ENCODE measurements at places on chromosomes 6 and 20.
A peak's percentile ranks its signal among the peaks of the same experiment; 100 is the strongest.

GRCh38 chr20:9088556-9088955 lies 19.7 kb downstream of the PLCB4 start:
- no peak for DNase-seq

- no peak for DNase-seq
Measured at GRCh38 chr6:15620611-15621010, 42.2 kb downstream of the DTNBP1 start.

DNA sequence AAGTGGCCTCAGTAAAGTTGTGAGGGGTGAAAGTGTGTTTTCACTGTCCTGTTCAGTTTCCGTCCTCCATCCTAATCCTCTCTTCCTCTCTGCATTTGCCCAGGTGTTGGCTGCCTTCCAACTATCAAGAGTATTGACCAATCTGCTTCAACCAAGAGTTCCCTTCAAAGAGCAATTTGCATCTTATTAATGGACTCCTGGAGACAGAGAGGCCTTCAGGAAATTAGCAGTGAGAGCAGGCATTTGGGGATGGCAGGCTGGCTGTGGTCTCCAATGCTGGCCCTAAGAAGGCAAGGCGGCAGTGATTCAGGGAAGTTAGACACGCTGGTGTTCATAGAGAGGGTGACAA lies 77.2 kb downstream of the GPR6 start:
- DNase-seq, result no peak

GRCh38 chr6:1123386-1124375 lies 188.2 kb upstream of the FOXQ1 start:
- DNase-seq, result no peak

DNA sequence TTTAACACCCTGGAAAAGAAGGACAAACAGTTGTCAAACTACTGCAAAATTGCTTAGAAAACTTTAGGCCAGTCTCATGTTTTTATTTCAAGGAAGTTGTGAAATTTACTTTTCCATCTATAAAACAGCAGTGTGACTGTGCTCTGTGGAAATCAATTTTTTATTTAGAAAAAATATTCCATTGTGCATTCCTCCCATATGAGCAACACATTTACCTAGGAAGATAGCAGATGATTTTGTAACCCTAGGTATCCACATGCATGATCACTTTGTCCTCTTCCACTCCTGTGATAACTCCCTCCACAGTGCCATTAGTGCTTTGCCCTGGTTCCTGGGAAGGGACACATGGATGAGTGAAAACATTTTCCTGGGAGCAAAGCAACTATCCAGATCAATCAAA lies 70.0 kb upstream of the SHLD1 start:
- DNase-seq, result no peak

GRCh38 chr20:50844430-50845100 lies 49.7 kb downstream of the BCAS4 start:
- no peak for DNase-seq

DNA sequence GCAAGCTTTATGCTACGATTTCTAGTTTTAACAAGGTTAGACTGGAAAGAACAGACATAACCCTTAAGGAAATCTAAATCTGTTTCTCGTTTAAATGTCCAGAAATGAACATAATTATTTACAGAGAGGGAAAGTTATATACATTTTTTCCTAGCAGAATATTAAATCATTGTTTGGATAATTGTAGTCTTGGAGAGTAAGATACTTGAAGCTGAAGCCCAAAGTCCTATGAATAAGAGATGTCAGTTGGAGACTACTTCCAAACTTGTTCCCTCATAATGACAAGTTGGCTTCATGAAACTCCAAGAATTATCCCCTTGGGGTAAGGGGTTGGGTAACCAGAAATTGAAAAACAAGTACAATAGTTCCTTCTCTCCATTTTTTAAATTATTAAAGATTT lies 911.1 kb upstream of the MAN1A1 start:
- no peak for DNase-seq

DNA sequence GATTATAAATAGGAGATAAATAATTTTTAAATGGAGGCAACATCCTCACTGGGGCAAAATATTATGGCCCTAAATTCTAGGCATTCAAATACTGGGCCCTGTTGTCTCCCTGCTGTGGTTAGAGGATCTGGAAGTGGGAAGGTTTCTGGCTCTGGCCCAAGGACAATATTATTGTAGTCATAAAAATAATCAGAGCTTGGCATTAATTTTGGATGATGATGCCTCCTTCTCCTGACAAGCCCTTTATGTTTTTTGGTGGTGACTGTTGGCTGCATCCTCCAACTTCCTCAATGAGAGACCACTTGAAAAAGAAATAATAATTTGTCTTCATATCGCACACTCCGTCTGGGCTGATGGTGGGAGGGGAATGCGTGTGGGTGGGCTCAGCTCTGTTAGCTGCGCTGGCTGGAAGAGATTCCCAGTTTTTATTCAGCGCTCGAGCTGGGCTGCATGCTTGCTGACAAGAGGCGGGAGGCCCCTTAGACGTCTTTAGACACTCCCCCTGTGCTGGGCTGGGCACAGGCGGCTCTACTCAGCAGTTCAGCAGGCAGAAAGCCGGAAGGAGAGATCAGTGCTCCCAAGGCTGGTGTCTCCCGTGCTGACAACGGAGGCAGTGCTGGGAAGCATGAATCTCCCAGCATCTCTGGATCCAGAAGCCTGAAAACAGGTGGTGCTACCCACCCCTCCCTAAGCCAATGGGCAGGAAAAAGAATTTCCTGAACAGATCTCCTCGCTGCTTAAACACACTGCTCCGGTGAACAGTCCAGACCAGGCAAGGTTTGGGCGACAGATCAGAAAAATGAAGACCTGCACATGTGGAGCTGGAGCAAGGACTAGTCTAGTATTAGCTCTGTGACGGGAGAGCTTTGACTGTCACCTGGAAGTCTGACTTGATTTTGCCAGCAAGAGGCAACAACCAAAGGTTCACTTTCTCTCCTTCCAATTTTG lies 97.7 kb downstream of the SYCP2 start:
- no peak for DNase-seq

GRCh38 chr6:32153564-32154513 lies at the start of gene PPT2:
PPT2 (plus strand) TSS chr6:32154141; CDS start chr6:32154595, 454 bp downstream.
- peak; percentile 6 for DNase-seq

GRCh38 chr6:154932515-154933027 lies 62.5 kb upstream of the TIAM2 start:
- DNase-seq, result no peak

DNA sequence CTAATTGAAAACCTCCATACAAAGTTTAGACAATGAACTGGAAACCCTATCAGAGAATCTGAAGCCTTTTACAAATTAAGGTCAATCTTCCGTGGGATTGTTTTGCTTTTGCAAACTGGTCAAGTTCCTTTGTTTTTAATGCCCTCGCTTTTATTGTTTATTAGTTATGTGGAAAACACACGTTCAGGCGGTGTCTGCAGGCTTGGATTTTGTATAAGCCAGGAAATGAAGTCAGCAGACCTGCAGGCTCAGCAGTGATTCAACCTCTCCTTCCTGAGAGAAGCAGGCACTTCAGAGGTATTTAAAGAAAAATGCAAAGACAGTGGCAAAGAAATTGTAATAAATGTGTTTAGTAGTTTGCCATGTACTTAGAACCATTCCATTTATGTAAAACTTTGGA lies 103.4 kb upstream of the PDE10A start:
- no peak for DNase-seq

DNA sequence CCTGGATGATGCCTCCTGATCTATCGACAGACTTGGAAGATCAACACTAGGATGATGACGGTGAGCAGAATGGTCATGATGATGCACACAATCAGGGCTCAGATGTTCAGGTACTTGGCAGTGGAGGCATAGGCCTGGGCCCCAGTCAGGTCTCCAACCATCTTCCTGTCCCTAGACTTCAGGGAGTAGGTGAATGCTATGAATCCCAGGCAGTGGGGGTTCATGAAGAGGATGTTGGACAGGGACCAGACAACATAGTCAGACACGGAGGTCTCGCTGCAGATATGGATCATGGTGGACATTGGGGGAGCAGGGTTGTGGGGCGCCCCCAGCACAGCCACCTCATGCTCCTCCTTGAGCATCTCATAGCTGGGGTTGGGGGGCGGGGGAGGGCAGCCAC lies 27.5 kb downstream of the HLA-F start:
- DNase-seq, result no peak

- no peak for DNase-seq
Measured at GRCh38 chr6:116922853-116923548, 46.0 kb downstream of the RFX6 start.

GRCh38 chr6:10382728-10383330 lies 32.0 kb downstream of the TFAP2A start:
- no peak for DNase-seq

DNA sequence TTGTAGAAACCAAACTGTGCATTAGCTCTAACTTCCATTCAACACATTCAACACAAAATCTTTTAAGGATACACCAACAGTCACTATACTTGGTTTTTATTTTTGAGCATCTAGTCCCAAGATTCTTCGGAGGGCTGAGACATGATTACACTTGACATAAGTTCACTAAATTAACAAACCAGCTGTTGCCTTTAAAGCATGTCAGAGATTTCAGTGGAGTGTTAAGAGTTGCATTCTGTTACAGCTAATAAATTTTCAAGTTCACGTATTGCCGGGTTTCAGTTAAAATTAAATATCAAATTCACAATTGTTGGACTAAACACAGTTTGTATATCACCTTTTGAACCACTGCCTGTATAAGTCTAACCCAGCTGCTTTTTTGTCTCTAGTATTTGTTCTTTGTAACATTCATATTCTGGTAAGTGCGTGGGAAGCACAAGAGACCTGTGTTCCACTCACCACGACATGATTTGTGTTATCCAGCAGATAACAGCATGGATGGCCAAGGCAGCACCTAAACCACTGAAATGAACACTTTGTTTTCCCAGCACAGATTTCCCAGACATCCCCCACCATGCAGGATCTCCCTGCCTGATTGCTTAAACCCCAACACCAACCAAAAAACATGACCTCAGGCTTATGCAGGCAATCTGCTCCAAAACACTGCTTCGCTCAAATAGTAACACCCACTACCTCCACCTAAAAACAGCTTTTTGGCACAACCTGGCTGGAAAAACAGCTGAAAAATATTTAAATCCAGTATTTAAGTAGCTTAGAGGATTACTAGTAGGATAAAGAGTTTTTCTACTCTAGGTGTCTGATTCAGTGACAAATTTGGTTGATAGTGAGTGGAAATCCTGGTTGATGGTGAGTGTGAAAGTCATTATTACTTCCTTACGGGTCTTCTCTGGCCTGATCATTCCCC lies 286.5 kb upstream of the NT5E start:
- no peak for DNase-seq

DNA sequence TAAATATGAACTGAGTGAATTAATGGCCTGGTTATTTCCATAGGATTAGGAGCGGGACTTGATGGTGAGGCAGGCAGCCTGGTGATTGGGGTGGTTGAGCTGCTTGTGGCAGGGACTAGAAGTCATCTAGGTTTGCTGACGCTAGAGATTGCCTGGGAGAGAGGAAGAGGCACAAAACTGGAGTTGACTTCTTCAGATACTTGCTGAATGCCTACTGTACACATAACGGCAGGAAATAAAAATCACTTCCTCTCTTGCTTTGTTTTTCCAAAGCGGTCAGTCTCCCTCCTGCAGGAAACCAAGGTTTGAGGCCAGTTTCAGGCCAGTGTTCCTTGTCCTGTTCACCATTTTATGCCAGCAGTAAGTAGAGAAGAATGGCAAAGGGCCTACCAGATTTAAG lies 36.7 kb upstream of the MYLIP start:
- peak; percentile 11 for DNase-seq

DNA sequence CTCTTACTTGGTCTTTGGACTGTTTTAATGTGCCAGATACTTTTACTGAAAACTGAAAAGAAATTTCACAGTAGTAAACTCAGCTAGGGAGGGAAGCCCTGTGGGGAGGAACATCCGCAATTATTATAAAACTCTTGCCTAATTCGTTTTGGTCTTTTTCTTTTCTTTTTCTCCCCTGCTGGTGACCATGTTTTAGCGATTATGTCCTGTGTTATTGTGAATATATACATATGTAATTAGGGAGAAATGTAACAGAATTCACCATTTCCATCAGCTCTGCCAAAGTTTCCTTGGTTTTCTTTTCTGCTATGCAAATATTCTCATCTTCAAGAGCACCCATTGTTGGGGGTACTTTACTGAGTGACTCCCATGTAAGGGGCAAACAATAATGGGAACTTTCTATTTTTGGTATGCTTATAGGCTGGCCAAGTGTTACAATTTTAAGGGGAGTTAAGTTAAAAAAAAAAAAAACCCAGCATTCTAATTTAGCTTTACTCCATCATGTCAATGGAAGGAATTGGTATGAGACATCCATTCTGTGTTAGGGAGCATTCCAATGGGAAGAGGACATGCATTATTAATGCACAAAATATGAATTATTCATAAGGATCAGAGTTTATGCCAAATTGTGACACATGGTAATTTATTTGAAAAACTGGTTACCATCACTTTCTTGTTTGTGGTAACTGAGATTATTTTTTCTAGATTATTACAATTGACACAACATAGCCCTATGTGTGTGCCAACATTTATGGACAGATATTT lies 2.0 kb downstream of the DOK5 start:
- DNase-seq, result no peak

DNA sequence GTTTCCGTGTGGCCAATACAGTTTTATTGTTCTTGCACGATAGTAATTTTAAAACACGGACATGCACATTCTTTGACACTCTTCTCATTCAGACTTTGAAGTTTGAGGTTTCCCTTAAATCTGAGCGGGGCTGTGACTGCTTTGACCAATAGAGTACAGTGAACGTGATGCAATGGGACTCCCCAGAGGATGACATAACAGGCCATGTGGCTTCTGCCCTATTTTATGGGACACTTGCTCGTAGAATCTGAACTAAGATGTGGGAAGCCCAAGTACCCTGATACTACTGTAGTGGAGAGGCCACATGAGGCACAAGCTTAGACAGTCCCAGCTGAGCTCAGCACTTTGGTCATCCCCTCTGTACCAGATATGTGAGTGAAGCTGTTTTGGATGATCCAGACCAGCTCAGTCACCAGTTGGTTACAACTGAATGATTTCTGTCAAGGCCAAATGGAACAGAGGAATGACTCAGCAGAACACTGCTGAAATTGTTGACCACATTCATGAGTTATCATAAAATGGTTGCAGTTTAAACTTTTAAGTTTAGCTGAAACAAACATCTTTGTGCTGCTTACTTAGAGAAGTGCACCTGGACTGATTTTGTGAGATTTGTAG lies 279.4 kb downstream of the RFPL4B start:
- DNase-seq, result no peak

GRCh38 chr6:98579941-98580340 lies 254.4 kb upstream of the POU3F2 start:
- DNase-seq, result no peak

- DNase-seq, result no peak
Measured at GRCh38 chr6:5712349-5713215, 294.1 kb downstream of the NRN1 start.

- DNase-seq, result no peak
Measured at GRCh38 chr6:133608620-133609019, 280.3 kb upstream of the TCF21 start.

DNA sequence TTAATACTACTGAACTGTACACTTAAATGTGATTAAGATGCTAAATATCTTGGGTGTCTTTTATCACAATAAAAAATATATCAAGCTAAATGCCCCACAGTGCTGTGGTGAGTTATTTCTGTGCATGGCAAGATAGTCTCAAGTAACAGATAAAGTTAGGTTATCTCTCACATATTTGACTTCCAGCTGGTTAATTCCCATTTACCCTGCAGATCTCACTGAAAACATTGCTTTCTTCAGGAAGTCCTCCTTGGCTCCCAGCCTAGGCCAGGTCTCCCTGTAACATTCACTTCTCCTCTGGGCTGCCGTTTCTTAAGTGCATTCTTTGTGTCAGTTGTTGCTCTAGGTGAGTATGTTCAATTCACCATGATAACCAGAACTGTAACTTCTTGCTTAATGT lies 59.1 kb downstream of the SLC22A1 start:
- DNase-seq, result no peak

GRCh38 chr6:164142322-164142721 lies 727.8 kb downstream of the QKI start:
- DNase-seq, result no peak

GRCh38 chr6:38193481-38194281 lies 374.2 kb downstream of the ZFAND3 start:
- no peak for DNase-seq

Data from inflammatory macrophage treated with lipopolysaccharide for 1 hour (primary cell).